Stimulated activated CD8-positive, alpha-beta memory T cell treated with anti-CD3 and anti-CD28 coated beads, Interleukin-7, amount 100 ng/mL, for 1 hour (primary cell): ENCODE measurements at places on chromosomes 5 and 9.
A peak's percentile ranks its signal among the peaks of the same experiment; 100 is the strongest.

DNA sequence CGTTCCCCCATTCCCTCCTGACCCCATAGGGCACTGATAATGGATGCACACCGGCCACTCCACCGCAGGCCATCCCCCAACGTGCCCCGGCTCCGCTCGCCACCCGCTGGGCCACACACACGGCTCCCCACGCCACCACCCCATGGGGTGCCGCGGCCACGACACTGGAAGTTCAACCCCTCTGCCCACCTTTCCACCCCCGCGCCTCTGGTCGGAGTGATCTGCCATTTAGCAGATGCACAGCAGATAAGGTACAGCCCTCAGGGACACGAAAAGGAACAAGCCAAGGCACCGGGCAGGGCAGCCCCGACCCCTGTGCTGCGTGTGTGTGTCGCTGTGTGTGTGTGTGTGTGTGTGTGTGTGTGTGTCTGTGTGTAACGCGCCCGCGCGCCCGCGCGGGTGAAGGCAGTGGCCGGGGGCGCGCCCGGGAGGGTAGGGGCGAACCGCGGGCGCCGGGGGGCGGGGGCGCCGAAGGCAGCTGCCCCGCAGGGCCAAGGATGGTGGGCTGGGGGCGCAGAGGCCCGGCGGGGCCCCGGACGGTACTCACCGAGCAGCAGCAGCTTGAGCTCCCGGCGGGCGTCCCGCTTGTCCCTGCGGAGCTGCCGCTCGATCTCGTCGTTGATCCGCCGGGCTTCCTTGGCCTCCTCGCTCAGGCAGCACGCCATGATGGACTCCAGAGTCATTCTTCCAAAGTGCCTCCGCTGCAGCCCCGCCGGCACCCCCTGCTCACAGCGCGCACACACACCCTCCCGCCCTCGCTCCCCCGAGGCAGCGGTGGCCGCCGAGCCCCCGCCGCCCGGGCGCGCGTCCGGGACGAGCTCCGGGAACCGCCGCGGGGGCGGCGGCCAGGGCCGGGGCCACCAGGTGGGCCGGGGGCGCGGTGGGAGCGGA lies 813 bp downstream of the GNAQ start:
- peak; percentile 13 for DNase-seq

- DNase-seq, result no peak
These were observed 10.9 kb downstream of the QRFP start for GRCh38 chr9:130885484-130886375.

DNA sequence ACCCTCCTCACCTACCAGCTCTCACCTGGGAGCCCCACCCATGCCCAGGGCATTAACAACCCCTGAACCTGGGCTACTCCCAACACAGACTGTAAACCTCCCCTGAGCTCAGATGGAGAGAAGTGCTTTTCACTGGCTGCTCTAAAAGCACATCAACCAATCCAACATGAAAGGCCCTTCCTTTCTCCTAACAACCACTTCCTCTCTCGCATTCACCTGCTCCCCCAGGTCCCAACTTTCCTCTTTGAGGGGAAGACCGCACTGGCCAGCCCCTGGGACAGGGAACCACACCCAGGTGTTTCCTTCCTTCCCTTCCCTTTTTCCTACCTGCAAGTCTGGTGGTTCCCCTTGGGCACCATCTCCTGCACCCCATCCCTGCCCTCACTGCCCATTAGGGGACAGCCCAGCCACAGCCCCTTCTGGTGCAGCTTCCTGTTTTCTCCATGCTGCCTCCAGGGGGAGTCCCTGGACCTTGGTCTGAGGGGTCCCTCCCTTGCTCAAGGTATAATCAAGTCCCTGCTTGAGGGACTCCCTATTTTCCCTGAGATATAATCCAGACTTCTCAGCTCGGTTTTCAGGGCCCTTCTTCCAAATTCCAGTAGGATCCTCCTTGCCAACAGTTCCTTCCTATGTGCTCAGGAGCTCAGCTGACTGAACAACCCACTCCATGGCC lies 30.5 kb upstream of the DAB2IP start:
- no peak for DNase-seq

- no peak for DNase-seq
These were observed 15.3 kb upstream of the SAP30L start for GRCh38 chr5:154430466-154430865.

DNA sequence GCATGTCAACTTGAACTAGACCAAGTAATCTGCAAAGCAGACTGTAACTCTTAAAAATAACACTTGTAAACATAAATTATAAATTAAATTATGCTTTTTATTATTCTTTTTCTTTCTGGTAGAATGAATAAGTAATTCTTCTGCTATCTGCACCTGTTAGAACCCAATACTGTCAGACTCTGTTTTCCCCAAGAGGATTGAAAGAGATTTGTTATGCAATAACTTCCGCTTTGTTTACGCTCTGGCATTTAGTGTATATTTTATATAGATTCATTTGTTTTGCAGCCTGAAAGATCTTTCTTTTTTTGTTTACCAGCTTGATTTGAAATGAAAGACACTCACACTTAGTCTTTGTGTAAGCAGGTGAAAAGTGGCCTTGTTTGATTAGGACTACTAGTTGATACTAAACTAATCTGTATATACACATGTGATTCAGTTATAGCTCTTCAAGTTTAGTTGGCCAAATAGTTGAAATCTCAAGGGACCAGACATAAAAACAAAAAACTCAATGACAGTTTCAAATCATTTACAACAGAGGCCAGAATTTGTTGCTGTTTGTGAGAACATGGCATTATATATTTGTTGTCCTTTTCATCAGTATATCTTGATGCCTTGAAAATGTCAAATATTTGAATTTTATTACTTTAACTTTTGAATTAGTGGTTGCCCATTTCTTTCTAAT lies 155.8 kb downstream of the PBX3 start:
- DNase-seq, result no peak

DNA sequence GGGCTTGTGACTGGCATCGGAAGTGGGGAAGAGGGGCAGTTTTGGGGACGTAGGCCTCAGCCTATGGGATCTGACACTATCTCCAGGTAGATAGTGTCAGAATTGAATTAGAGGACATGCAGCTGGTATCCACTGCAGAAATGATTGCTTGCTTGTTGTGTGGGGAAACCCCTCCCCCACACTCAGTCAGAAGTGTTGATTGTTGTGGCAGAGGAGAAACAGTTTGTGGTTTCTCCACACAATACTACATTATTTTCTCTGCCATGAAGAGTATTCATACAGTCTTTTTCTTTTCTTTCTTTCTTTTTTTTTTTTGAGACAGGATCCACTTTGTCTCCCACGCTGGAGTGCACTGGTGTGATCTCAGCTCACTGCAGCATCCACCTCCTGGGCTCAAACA lies 113.9 kb downstream of the ARRDC3 start:
- no peak for DNase-seq

DNA sequence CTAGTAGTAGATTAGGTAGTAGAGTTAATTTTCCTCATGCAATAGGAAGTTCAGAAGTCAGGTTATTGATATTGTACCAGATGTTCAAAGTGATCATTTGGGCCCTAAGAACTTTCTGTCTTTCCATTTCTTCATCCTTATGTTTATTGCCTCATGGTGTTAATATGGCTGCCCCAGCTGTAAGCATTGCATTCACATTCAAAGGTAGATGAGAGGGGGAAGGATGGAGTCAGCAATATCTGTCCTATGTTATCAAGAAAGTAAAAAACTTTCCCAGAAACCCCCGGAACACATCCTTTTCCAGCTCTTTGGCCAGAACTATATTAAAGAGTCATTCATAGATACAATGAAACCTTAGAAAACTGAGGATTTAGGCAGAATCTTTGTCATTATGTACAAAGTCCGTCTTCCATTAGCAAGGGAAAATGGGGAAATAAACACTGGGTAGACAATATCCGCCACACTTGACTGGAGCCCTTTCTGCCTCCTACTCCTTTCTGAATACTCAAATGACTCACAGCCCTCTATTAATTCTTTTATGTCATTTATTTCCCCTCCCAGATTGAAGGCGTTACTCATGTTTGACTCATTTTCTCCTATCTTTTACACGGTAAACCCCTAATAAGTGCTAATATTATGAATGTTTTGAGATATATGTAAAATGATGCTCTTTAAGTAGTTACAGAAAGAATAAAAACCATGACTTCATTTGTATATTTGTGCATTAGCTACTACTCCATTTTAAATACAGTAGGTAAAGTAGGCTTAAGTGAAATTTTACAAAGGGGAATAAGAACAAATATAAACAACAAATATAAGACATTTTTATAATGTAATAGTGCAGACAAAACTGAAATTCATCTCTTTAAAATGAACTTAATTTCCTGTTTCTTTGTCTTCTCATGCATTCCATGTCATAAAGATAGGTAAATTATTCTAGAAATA lies 127.6 kb downstream of the SLF1 start:
- no peak for DNase-seq

- no peak for DNase-seq
These were observed 148.4 kb upstream of the PAPPA start for GRCh38 chr9:116005205-116005604.

DNA sequence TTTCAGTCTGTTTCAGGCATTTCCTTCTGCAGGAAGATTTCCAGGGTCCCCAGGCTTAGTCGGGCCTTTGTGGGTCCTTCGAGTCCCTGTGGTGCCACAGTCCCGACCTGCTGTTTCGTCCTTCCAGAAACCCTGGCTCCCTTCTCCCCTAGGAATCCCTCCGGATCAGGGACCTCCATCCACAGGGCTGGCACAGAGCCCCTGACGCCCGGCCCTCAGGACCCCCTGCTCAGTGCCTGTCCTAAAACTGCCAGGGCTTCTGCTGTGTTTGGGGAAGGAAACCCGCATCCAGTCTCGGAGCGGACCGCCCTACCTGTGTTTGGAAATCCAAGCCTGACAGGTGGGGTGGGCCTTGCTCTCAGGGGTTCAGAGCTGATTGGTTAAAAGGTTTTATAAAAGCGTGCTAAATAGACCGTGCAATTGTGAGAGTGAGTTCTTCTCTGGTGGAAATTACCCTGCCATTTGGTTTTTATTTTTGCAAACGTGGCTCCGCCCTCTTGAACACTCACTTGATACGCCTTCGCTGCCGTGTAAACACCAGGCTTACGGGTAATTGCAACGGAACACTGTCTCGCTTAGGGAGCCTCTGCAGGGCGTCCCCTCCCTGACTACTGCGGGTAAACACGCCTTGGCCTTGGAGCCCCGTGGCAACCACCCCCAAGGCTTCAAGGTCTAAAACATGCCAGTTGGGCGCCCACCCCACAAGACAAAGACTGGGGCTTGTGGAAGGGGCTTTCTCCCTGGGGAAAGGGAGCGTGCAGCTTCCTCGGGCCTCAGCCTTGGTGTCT lies 121.2 kb downstream of the PHF2 start:
- DNase-seq, result no peak

DNA sequence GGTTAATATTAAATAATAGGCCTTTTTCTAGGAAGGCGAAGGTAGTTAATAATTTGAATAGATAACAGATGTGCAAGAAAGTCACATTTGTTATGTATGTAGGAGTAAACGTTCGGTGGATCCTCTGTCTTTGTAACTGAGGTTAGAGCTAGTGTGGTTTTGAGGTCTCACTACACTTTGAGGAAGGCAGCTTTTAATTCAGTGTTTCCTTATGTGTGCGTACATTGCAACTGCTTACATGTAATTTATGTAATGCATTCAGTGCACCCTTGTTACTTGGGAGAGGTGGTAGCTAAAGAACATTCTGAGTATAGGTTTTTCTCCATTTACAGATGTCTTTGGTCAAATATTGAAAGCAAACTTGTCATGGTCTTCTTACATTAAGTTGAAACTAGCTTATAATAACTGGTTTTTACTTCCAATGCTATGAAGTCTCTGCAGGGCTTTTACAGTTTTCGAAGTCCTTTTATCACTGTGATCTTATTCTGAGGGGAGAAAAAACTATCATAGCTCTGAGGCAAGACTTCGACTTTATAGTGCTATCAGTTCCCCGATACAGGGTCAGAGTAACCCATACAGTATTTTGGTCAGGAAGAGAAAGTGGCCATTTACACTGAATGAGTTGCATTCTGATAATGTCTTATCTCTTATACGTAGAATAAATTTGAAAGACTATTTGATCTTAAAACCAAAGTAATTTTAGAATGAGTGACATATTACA lies 45.7 kb downstream of the TGFBR1 start:
- no peak for DNase-seq

DNA sequence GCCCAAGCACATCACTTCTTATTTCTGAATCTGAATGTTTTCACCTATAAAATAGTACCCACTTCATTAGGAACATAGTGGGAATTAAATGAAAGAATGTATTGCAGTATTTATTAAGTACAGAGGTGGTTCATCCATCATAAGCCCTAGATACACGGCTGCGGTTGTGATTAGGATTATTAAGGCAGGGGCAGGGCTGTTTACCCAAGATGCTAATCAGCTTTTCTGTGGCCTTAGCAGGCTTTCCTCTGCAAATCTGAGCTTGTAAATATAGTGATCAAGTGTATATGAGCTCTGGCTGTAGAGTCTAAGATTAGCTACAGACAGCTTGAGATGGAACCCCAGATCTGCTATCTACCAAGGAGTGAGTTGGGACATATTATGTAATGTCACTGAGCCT lies 124.1 kb upstream of the ADRA1B start:
- DNase-seq, result no peak

GRCh38 chr5:153086486-153086885 lies 404.0 kb upstream of the GRIA1 start:
- no peak for DNase-seq

GRCh38 chr5:1405121-1405520 lies 40.1 kb downstream of the SLC6A3 start:
- DNase-seq, result no peak

GRCh38 chr5:169635936-169636335 lies 1.1 kb upstream of the DOCK2 start:
- no peak for DNase-seq

DNA sequence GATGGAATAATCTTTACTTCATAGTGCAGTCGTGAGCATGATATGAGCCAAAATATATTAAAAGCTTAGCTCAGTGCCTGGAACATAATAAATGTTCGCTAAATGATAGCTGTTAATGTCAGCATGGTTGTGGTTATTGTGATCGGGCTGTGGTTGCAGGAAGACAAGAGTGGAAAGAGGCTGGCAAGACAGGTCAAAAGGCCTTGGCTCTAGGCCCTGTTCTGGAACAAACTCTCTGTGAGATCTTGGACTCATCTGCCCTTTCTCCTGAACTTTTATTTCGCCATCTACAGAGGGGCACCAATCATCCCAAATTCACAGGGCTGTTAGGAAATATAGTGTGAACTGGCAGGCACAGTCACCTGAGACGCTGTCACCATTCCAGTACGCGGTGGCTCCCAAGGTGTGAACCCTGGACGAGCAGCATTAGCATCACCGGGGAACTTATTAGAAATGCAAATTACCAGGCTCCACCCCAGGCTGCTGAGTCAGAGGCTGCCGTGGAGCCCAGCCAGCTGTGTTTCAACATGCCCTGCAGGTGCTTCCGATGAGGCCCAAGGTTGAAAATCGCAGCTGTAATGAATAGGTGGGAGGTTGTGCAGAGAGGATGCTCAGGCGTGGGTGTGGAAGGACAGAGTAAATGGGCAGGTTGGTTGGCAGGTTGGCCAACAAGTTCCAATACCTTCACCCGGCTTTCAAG lies 50.2 kb upstream of the SAP30L start:
- DNase-seq, result no peak
